ENCODE measurements at places on chromosomes 12 and 14. TPM values are rescaled to one million over a fixed set of nuclear protein-coding genes. Genes with fewer than 3 reads are reported as not detected.
A peak's percentile ranks its signal among the peaks of the same experiment; 100 is the strongest.

- no peaks in the 10 kb centered on the region for H3K27me3 ChIP-seq
- H3K36me3 ChIP-seq = no peaks in the 10 kb centered on the region
- H3K27ac ChIP-seq = no peak overlapping the region
- no peaks in the 10 kb centered on the region for H3K4me1 ChIP-seq
- no peak for DNase-seq
Measured at GRCh38 chr14:100504372-100505078, 82.7 kb downstream of the BEGAIN start.

GRCh38 chr14:77221241-77221871, 39.8 kb downstream of the TMEM63C start:
- no peak for DNase-seq
- H3K36me3 ChIP-seq = no peaks in the 10 kb centered on the region
- no peaks in the 10 kb centered on the region for H3K4me1 ChIP-seq
- H3K4me3 ChIP-seq = no peak overlapping the region
- no peak overlapping the region for H3K27ac ChIP-seq
- H3K27me3 ChIP-seq = no peaks in the 10 kb centered on the region

DNA sequence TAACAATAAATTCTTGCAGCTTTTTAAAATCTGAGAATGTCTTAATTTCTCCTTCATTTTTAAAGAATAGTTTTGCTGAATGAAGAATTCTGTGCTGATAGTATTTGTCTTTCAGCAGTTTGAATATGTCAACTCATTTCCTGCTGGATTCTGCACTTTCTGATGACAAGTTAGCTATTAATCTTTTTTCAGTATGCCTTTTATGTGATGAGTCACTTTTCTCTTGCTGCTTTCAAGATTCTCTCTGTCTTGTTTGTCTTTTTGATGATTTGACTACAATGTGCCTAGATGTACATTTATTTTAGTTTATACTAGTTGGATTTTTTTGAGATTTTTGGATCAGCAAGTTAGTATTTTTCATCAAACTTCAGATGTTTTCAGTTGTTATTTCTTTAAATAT, 87.9 kb upstream of the AVPR1A start:
- H3K27me3 ChIP-seq = no peaks in the 10 kb centered on the region
- H3K27ac ChIP-seq = no peak overlapping the region
- H3K4me1 ChIP-seq = no peaks in the 10 kb centered on the region
- H3K4me3 ChIP-seq = no peak overlapping the region
- no peaks in the 10 kb centered on the region for H3K36me3 ChIP-seq

DNA sequence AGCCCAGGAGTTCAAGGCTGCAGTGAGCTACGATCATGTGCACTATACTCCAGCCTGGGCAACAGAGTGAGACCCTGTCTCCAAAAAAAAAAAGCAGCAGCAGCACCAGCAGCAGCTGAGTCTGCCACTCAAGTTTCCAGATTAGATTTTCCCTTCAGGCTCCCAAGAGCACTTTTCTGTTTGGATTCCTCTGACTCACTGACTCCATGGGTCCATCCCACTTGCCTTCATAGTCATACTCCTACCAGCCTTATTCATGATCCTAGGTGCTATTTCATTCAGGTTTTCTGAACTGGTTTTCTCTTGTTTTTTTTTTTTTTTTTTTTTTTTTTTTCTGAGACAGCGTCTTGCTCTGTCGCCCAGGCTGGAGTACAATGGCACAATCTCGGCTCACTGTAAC, 6.8 kb upstream of the TWF1 start:
- H3K4me1 ChIP-seq = no peaks in the 10 kb centered on the region
- DNase-seq = no peak
- no peaks in the 10 kb centered on the region for H3K36me3 ChIP-seq

GRCh38 chr12:47942614-47943225, 20.7 kb upstream of the TMEM106C start:
- H3K27me3 ChIP-seq = peaks cover 27% of the 10 kb centered on the region
- H3K4me3 ChIP-seq = no peak overlapping the region
- H3K4me1 ChIP-seq = peaks cover 26% of the 10 kb centered on the region
- H3K27ac ChIP-seq = no peak overlapping the region

GRCh38 chr12:95116341-95116740, 42.9 kb upstream of the NR2C1 start:
- no peak for DNase-seq
- no peak overlapping the region for H3K4me3 ChIP-seq
- H3K27ac ChIP-seq = no peak overlapping the region
- no peaks in the 10 kb centered on the region for H3K4me1 ChIP-seq
- no peaks in the 10 kb centered on the region for H3K27me3 ChIP-seq

DNA sequence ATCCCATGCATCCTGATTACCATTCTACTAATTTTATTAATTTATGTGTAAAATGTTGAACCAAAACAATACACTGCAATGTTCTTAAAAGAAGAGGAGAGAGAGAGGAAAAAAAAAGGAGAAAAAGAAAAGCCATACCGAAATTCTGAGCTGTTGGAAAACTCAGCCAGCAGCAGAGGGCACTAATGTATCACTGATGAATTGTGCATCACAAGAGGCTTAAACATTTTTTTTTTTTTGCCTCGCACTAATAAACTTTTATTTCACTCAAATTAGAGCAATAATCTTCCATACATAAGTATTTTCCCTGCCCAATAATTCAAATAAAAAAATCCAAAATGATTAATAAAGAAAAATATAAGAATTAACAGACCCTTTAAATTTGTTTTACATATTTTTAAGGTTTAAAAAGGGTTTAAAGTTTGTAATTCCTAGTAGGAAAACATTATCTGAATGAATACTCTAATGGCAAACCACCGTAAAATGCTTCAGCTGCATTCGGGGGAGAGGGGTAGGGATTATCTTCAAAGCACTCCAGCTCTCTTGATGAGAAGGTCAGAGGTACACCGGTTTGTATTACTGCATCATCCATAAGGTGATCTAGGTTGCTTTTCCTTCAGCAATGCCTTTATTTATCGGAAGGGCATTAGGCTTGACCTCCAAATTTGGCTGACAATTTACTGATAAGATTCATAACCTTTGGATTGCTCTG, 41.9 kb downstream of the ATP23 start:
- H3K27me3 ChIP-seq = no peaks in the 10 kb centered on the region
- no peak overlapping the region for H3K27ac ChIP-seq
- no peak for DNase-seq
- H3K4me3 ChIP-seq = no peak overlapping the region
- H3K36me3 ChIP-seq = no peaks in the 10 kb centered on the region

DNA sequence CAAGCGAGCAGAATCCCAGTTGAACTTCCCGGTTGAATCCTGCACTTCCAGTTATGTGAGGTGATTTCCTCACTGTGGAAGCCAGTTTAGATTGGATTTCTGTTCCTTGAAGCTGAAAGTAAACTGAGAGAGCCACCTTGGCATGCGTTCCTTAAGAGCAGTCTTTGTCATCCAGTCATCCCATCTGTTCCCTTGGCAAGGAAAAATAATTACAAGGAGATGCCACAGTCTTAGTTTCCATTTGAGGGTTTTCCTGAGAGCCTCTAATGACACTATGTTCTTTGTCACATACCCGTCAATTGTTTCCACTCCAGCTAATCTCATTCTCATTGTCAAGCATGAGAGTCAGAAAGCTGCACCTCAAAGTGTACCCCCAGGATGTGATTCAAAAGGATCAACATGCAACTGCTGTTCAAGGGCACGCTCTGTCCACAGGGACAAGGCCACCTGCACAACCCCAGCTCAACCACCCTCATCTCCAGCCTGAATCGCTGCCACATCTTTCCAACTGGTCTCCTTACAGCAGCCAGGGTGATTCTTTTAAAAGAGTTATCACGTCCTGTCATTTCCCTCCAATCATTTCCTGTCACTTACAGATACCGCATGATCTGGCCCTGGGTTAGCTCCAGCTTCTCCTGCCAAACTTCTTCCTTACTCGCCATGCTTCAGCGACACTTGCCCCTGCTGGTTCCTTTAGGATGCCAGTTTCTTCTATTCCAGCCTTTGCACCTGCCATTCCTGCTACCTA, 18.0 kb upstream of the TCP11L2 start:
- H3K4me3 ChIP-seq = no peak overlapping the region
- H3K4me1 ChIP-seq = no peaks in the 10 kb centered on the region
- H3K27me3 ChIP-seq = peaks cover 6% of the 10 kb centered on the region
- no peaks in the 10 kb centered on the region for H3K36me3 ChIP-seq
- DNase-seq = no peak
- no peak overlapping the region for H3K27ac ChIP-seq

- no peaks in the 10 kb centered on the region for H3K27me3 ChIP-seq
- peak overlapping the region; percentile 83 for H3K27ac ChIP-seq
- H3K4me1 ChIP-seq = peaks cover 53% of the 10 kb centered on the region
- DNase-seq = no peak
- H3K4me3 ChIP-seq = peak overlapping the region; percentile 67
- peaks cover 22% of the 10 kb centered on the region for H3K36me3 ChIP-seq
Measured at GRCh38 chr14:91416744-91417119, 888 bp downstream of the CCDC88C start.

GRCh38 chr12:52455821-52456220, 3.9 kb upstream of the KRT6B start:
- no peaks in the 10 kb centered on the region for H3K36me3 ChIP-seq
- DNase-seq = no peak
- H3K4me3 ChIP-seq = no peak overlapping the region
- H3K27me3 ChIP-seq = peaks cover 4% of the 10 kb centered on the region

GRCh38 chr12:131052929-131053328, 99.2 kb downstream of the ADGRD1 start:
- DNase-seq = no peak
- H3K4me3 ChIP-seq = no peak overlapping the region
- H3K27ac ChIP-seq = no peak overlapping the region
- no peaks in the 10 kb centered on the region for H3K27me3 ChIP-seq

- H3K27me3 ChIP-seq = no peaks in the 10 kb centered on the region
- no peak overlapping the region for H3K27ac ChIP-seq
Measured at GRCh38 chr14:22502007-22502406, 87.0 kb downstream of the DAD1 start.

DNA sequence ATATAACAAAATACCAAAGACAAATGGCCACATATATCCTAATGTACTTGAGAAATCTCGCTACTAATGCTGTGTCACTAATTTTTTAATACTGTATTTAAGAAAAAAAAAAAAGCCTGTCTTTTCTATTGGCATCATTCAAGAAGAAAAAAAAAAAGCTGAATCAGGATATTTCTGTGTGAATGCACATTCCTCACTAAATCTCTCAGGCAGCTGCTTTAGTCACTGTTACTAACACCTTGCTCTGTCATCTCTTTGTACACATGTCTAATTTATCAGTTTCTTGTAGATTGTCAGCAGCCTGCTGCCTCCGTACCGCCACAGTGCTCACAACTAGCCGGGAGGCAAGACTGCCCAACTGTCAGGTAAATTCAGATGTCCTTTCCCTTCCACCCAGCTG, 32.0 kb upstream of the FGD4 start:
- H3K36me3 ChIP-seq = no peaks in the 10 kb centered on the region
- DNase-seq = no peak
- no peak overlapping the region for H3K4me3 ChIP-seq
- no peaks in the 10 kb centered on the region for H3K27me3 ChIP-seq
- no peak overlapping the region for H3K27ac ChIP-seq

- no peaks in the 10 kb centered on the region for H3K4me1 ChIP-seq
- no peaks in the 10 kb centered on the region for H3K36me3 ChIP-seq
- no peak for DNase-seq
Measured at GRCh38 chr14:77902811-77903210, 102.9 kb downstream of the ADCK1 start.

- H3K4me3 ChIP-seq = peak within 1 kb of the TSS; percentile 58
- peaks cover 10% of the 10 kb centered on the region for H3K27me3 ChIP-seq
- peak; percentile 72 for DNase-seq
- H3K36me3 ChIP-seq = no peaks in the 10 kb centered on the region
Measured at GRCh38 chr12:56079723-56080555, at the start of gene ERBB3. Gene ERBB3, plus strand, starts transcription at chr12:56080165. Its CDS starts 136 bp downstream, at chr12:56080301.

- no peaks in the 10 kb centered on the region for H3K27me3 ChIP-seq
- DNase-seq = no peak
- H3K4me1 ChIP-seq = no peaks in the 10 kb centered on the region
- H3K27ac ChIP-seq = no peak overlapping the region
Measured at GRCh38 chr12:105214670-105215375, 21.2 kb downstream of the APPL2 start.

DNA sequence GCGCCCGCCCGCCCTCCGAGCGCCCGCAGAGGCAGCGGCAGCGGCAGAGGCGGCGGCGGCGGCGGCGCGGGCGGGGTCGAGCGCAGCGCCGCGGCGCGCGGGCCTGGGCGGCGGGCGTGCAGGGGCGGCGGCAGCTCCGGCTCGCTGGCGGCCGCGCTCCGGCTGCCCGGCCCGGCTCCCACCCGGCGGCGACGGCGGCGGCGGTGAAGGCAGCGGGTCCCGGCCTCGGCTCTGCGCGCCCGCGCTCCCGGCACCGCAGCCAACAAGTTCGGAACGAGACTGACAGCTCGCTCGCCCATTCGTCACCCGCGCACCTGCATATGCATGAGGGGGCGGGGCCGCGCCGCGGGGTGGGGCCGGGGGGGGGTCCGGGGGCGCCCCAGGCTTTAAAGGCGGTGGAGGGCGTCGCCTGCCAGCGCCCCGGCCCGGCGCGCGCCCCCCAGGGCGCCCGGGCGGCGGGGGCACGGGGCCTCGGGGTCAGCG, at the start of gene JAG2:
TSS of gene JAG2 (minus strand) at position 281 of the 483 bp plus-strand sequence. CDS start 356 bp downstream, outside the sequence.
- H3K4me1 ChIP-seq = peaks cover 28% of the 10 kb centered on the region
- H3K36me3 ChIP-seq = no peaks in the 10 kb centered on the region
- H3K27me3 ChIP-seq = peaks cover 23% of the 10 kb centered on the region
- H3K4me3 ChIP-seq = no peak within 1 kb of the TSS

- no peak for DNase-seq
- no peaks in the 10 kb centered on the region for H3K4me1 ChIP-seq
- H3K27me3 ChIP-seq = no peaks in the 10 kb centered on the region
- no peak overlapping the region for H3K27ac ChIP-seq
- no peak overlapping the region for H3K4me3 ChIP-seq
Measured at GRCh38 chr14:20179218-20179617, 11.5 kb upstream of the OR11G2 start.

DNA sequence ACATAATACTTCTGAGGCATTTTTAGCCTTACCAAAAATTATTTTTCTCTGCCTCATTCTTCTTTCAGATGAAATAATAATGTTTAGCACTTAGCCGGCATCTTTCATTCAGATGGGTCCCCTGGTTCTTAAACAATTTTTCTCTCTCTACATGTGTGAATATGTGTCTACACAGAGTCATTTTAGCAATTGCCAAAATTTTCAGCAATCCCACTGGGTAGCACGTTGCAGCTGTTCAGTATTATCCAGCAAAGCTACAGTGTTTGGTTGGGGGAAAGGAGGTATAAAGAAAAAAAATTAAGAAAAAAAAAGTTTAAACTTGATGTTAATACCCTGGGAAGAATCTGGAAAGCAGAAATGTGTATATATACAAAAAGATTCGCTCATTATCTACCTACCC, 160.5 kb upstream of the TRHDE start:
- no peak overlapping the region for H3K27ac ChIP-seq
- H3K27me3 ChIP-seq = no peaks in the 10 kb centered on the region
- no peaks in the 10 kb centered on the region for H3K4me1 ChIP-seq

The RAB15 gene
- total RNA-seq = 1.7 TPM

The ANO4 gene
- total RNA-seq = not detected

The DHH gene
- total RNA-seq = 0.80 TPM

The JPH4 gene
- not detected for total RNA-seq

The FAM234B gene
- 5.5 TPM for total RNA-seq

The ALDH2 gene
- 8.2 TPM for total RNA-seq

The KRT72 gene
- 38.0 TPM for total RNA-seq

The PPP4R4 gene
- not detected for total RNA-seq

The CACNA2D4 gene
- 34.9 TPM for total RNA-seq

The CLEC1B gene
- total RNA-seq = 2.3 TPM

The MOAP1 gene
- total RNA-seq = 106 TPM

The PLXNC1 gene
- total RNA-seq = 22.0 TPM
